ENCODE measurements at places on chromosomes 7 and 10.

DNA sequence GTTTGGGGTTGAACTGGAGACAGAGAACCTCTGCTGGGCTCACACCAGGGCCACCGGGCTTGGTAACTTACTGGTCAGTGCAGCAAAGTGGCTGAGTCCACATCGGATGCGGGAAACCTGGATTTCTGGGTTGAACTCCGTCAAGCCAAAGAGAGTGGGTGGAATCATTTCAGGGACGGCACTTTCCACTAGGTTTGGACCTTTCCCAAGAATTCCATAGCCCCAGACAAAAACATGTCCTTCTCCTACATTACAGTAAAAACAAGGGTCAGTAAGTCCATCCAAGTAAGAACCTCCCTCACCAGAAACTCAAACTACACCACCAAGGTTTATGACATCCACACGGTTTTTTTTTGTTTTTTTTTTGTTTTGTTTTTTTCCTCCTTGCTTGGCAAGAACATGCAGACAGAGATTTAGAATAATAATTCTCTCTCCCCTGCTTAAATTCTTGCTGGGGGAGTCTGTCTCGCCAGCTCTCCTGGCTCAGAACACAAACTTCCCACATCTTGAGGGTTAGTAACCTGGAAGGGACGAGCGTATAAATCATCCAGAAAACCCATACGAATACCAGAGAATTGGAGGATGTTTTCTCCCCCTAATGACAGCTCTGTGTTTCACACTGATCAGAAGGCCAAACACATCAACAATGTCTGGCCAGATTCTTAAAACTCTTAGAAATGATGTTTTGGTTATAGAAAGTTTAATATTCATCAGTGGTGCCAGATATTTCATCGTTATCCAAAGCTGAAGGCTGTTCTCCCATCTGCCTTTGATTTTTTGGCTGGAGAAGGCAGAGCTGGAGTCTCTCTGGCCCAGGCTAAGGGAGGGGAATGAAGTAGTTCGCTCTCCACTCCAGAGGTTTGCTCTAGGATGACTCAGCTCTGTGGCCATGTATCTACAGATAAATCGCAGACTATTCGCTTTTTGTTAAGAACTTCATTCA lies 17.5 kb downstream of the RCC1L start:
- no peak for DNase-seq

GRCh38 chr7:114852293-114852692 lies 69.6 kb upstream of the MDFIC start:
- no peak for DNase-seq

DNA sequence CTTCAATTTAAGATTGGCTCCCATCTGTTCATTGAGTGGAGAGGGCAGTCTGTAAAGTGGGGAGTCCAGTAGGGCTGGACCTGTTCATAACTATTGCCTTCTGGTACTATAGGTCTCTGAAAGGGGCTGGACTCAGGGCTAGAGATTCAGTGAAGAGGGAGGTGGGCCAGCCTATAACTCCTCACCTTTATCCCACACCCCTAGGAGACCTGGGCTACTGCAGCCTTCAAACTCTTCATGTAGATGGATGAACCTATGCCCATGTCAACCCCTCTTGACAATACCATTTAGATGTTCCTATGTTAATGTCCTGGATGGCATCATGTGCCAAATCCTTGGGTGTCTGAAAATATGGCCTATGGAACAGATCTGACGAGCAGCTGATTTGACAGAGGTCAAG lies 22.0 kb downstream of the MBL2 start:
- DNase-seq, result no peak

GRCh38 chr10:124589491-124590041 lies 127.9 kb downstream of the LHPP start:
- no peak for DNase-seq

- DNase-seq, result peak; percentile 43
These were observed 179.5 kb upstream of the RNF32 start for GRCh38 chr7:156460858-156461627.

GRCh38 chr7:136079478-136079892 lies 102.3 kb upstream of the MTPN start:
- DNase-seq, result no peak

GRCh38 chr7:45984386-45985295 lies 63.6 kb upstream of the IGFBP3 start:
- DNase-seq, result no peak

DNA sequence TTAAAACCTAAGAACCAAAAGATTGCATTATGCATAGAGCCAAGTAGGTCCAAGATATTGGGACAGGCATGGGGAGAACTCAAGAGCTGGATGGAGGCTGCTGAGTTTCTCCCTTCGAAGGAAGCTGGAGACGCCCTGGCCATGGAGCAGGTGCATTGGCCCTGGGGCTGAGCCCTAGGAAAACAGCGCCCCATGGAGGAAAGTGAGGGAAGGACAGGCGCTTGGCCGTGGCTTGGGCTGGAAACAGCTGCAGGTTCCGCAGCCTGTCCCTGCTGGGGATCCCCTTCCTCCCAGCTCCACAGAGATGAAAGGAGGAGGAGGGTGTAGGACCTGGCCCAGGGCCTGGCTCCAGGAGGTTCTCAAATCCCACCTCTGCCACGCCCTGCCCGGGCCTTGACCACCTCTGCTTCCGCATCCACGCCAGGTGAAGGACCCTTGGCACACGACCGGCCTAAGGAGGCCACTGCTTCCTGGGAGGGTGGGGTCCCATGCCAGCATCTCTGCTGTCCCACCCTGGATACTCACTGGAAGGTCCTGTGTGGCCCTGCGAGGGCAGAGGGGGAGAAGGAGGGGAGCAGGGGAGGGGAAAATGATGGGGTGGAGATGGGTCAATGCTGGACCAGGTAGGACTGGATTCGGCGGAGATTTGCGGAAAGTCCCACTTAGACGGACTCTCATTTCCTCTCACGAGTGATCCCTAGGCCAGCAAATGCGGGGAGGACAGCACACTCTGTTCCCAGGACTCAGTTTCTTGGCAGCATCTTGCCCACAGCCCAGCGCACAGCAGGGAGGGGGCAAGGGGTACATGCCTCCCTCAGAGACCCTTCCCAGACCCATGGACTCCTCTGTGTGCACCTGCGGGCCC lies 258.6 kb upstream of the TCERG1L start:
- DNase-seq, result no peak

DNA sequence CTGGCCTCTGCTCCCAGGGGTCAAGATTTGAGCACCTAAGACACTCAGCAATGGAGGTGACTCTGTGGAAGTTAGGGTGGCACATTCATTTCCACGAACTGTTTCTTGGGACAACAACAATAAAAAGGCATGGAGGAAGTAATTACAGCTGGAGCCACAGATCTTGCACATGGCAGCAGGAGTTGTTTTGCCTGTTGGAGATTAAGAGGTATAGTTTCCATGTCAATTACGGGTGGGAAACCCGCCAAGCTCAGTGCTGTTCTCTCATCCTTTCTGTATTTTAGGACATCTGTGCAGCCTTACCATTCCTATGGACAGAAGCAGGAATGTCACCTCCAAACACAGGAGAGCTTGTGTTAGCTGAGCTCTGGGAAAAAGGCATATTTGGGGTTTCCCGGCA lies 201.2 kb downstream of the SNX10 start:
- DNase-seq, result no peak

- no peak for DNase-seq
These were observed 311.2 kb upstream of the GNAI1 start for GRCh38 chr7:79823246-79823951.
